ENCODE measurements at places on chromosomes 6 and 20.

DNA sequence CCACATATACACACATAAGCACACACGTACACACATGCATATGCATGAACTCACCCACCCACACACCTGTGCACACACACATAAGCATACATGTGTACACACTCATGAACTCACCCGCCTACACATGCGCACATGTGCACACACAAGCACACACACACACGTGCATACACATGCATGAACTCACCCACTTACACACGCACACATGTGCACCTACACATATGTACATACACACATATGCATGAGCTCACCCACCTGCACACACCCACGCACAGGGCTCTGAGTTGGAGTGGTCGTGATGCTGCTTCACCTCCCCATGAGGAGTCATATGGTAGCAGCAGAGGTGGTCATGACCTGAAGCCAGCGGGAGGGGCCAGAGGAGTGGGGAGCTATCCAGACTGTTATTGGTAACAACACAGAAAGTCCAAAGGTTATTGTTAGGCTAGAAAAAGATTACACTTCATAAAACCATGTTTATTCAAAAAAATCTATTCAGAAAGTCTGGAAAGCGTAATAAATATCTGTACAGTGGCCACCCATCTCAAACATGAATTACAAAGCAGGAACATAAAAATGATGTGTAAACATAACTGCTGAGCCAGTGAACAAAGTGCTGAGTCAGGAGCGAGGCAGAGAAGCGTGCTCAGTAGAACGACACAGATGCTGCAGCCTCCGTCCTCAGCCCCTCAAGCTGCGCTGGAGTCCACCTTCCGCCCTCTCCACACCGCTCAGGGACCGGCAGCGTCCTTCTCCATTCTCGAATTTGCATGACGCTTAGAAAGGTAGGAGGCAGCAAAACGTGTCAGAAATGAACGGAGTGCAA, 26.4 kb upstream of the MPC1 start:
- no peak for DNase-seq

DNA sequence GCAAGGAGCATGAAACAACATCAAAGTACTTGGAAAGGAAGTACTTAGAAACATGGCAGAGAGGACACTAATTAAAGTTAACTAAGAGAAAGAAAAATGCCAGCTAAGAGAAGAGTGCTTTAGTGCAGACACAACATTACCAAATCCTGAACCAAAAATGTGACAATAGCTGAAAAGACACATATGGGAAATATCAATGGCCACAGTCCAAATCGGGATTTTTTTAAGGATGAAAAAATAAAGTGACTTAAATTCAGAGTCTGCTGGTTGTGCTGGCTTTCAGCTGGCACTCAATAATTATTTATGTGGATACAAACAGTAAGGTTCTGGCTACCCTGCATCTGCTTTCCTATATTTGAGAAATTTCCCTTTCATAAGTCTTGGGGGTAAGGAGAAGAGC, 12.6 kb upstream of the DST start:
- no peak for DNase-seq

GRCh38 chr6:157906537-157907061, 75.1 kb upstream of the SYNJ2 start:
- no peak for DNase-seq

DNA sequence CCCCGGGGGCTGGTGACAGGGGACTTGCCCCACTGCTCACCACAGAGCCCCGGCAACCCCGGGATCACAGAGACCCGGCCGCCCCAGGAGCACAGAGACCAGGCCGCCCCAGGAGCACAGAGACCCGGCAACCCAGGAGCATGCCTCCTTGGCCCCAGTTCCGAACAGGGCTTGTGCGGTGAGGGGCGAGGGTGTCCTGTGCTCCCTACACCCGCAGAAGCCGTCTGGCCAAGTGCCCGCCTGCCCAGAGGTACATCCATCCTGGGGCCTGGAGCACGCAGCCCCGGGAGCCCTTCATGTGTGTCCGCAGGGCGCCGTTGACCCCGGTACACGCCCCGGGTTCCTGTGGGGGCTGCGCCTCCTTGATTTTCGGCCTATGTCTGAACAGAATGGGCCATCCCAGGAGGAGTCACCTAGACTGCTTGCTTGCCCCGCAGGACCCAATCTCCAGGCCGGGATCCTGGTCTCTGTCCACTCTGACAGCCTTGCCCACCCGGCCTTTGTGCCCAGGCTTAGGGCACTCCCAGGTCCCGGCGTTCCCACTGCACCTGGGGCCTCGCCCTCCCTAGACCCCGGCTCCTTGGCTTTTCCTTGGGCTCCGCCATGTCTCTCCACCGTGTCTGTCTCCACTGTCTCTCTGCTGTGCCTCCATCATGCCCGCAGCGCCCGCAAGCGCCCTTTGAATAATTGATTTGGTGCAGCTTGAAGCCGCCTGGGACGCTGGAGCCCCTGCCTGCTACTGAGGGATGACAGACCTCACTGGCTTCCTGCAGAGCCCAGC, 219.8 kb downstream of the ERMARD start:
- DNase-seq: no peak

- DNase-seq: no peak
Observed at GRCh38 chr20:18815194-18815942, 1.8 kb downstream of the SCP2D1 start.

DNA sequence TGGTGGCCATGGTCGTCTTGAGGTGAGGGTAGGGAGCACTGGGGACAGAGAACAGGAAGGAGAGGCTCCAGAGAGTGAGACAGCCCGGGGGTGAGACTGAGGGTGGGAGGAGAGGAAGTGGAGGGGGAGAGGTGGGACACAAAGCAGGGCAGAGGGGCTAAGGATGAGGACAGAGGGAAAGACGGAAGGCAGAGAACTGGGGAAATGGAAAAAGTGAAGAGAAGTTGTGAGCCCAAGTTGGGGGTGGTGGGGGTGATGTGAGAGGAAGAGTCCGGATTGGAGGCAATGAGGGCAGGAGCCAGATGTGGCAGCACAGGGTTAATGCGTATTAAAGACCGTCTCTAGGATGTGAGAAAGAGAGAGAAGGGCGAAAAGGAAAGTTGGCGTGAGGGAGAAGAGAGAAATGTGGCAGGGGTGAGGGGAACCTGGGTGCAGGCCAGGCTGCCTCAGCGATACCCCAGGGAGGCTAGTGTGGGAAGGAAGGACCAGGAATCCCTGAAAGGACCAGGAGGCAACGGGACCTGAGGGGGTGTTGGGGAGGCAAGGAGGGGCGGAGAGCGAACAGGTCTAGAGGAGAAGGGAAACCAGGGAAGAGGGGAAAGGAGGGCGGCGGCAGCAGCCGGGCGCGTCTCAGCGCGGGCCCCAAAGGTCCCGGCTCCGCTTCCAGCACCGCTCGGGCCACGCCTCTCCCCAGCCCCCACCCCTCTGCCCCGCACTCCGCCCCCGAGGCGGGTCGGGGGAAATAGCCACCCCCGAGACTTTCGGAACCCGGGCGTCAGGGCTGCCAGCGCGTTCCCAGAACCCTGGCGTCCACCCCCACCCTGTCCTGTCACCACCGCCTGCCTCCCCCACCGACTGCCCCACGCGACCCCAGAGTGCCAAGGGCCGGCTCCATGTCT, at the start of gene PPP1R18:
Gene PPP1R18, minus strand, starts transcription at position 637 of the 899 bp plus-strand sequence. Its CDS starts 627 bp downstream, at position 10.
- no peak for DNase-seq

- no peak for DNase-seq
Observed at GRCh38 chr6:24788031-24788665, 10.6 kb downstream of the ARMH2 start.

- DNase-seq: no peak
Observed at GRCh38 chr6:136550330-136551071, at the start of gene MAP7. MAP7 (minus strand) TSS chr6:136550422; CDS start chr6:136550408, 14 bp downstream.

DNA sequence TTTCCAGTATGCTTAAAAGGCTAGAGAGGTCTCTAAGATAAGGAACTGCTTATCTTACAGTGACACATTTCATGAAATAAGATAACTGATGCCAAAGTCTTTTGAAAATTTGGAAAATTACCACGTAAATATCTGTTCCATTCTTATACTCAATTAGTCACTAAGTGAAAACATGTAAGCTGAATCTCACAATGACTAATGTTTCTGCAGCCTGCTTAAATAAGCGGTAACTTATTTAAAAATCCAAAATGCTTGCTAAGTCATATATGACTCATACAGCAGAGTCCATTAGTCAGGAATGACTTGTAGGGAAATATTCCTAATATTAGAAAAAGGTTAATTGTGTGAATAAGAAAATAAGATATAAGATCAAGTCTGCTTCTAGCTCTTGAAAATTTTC, 27.8 kb upstream of the LGSN start:
- no peak for DNase-seq

- no peak for DNase-seq
Observed at GRCh38 chr6:9537381-9537780, 877.5 kb downstream of the TFAP2A start.

DNA sequence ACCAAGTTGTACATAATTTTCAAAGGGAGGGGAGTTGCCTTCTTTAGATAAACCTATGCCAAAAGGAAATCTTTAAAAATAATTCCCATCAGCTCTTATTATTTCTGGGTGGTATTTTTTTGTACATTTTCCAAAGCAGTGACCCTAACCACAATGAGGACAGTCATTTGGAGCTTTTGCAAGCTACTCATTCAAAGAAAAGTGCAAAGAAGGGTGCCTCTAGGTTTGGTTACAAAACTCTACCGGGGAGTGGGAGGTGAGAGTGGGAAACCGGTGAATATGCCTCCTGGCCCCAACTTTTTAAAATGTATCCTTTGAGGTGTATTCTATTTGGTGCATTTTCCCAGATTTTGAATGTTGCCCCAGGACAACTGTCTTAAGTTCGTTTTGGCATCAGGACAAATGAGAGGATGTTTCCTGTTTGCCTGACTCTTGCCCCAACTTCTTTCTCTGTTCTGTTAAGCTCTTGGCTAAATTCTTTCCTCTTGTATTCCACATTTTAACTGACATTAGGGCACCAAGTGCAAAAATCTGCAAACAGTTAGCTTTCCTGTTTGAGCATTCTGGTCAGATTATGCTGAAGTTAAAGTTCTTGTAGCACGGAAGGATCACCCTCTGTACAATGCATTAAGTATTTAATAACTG, 78.9 kb downstream of the SLX4IP start:
- no peak for DNase-seq

DNA sequence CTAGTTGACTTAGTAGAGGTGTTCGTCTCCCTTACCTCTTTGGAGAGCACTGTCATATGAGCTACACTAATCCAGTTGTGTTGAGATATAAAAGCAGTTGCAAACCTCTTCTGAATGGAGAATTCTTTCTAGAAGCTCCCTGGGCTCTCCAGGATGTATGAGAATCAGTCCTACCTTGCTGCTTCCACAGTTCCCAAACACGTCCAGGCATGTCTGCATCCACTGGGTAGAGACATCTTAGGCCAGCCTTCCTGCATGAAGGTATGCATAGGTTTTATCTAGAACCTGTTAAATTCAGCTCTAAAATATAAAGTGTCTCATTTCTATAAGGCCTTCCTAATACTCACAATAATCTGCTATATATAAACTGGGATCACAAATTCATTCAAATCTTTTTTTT, 297.7 kb downstream of the CDC5L start:
- DNase-seq: no peak

DNA sequence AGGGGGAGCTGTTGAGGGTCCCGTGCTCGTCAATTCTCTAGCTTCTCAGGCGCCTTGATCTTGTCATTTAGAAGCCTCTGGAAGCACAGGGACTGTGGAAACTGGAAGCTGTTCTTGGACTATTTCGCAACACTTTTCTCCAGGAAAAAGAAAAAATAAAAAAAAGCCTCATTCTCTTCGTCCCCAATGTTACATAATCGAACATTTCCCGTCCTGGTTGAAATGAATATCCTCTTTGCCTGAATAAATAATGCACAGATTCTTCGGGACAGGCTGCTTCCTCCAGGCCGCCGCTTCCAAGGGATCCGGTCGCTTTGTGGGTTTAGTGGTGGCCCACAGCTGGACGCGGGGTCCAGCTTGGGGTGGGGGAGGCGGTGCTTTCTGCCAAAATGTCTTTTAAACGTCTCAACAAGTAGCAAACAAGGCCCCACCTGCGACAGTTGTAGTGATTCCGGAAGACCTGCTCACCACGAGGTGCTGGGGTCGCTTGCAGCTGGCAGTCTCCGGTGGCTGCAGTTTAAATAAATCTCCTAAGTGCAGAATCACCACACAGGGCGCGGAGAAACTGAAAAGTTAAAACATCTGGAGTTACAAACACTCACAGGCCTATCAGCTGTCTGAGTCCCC, 125.9 kb upstream of the ESR1 start:
- no peak for DNase-seq

DNA sequence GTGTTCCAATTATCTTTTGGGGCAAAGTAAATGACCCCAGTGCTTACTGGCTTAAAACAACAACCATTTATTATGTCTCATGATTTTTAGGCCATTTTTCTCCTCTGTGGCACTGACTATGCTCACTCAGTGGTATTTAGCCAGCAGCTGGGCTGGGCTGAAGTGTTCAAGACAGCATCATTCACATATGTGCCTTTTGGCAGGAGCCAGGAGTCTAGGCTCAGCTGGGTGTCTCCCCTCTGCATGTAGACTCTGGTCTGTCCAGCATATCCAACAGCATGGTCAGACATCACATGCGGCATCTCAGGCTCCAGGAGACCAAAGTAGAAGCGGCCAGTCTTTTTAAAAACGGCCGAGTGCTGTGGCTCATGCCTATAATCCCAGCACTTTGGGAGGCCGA, 120.3 kb upstream of the TOP1 start:
- no peak for DNase-seq

- DNase-seq: no peak
Observed at GRCh38 chr6:53861518-53861917, 66.7 kb downstream of the LRRC1 start.

DNA sequence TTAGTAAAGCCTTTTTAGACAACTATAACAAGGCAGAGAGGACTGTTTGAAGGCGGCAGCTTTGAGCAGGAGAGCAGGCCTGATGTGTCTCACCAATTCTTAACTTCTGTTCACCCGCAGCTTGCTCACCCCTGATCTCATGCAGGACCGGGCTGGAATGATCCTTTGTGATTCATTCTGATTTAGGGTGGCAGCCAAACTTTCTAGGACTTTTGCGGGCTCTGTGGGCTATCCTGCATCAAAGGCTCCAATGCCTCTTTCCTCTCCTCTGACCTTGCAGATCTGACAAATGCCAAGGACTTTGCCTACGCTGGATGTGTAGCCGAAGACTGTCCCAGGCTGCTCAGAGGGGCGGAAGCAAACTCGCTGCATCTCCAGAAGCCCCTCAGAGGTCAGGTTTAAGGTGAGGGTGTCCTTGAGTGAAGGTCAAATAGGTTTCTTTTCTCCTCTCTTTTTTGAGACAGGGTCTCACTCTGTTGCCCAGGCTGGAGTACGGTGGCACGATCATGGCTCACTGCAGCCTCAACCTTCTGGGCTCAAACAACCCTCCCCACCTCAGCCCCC, 72.3 kb downstream of the VEGFA start:
- DNase-seq: no peak

DNA sequence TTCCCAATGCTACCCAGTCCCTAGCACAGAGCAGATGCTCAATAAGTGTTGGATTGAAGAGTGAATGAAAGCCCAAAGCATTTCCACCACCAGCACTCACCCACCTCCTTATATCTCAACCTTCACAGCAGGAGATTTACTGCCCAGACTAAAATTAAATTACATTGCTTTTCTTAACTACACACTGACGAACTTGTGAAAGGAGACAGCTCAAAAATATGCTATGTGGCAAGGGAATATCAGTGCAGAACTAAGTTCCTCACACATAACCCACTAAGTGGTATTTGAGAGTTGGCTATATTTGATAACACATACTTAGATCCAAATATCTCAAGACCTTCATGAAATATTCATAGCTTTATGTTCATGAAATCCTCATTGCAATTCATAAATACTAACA, 137.7 kb downstream of the FRK start:
- DNase-seq: no peak

GRCh38 chr6:155382338-155382685, 68.0 kb upstream of the TFB1M start:
- no peak for DNase-seq

All from smooth muscle cell of the brain vasculature (primary cell).